Sciatic nerve (tissue), 2 donors: ENCODE measurements at places on chromosomes 16 and 17.
A peak's percentile ranks its signal among the peaks of the same experiment; 100 is the strongest.

GRCh38 chr16:66115373-66115772, 251.1 kb upstream of the CDH5 start:
- no peak for DNase-seq

- no peak for DNase-seq
These were observed 8.3 kb downstream of the MT1X start for GRCh38 chr16:56690420-56691122.

DNA sequence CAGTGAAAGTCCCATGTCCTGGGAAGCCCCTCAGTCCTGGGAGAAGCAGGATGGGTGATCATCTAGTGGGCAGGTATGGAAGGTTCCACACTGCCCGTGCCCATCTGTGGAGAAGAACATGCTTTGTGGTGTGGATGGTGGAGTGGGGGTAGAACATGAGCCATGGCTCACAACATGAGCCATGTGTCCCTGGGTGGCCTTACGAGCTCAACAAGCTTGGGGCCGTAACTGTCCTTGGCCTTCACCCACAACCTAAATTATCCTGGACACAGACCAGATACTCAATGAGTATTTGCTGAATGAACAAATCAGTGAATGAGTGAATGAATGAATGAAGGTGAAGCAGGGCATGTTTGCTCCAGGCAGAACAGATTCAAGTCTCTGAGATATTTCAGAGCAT, 13.5 kb downstream of the SOX8 start:
- no peak for DNase-seq

- no peak for DNase-seq
These were observed 51.7 kb downstream of the GAN start for GRCh38 chr16:81366316-81366932.

DNA sequence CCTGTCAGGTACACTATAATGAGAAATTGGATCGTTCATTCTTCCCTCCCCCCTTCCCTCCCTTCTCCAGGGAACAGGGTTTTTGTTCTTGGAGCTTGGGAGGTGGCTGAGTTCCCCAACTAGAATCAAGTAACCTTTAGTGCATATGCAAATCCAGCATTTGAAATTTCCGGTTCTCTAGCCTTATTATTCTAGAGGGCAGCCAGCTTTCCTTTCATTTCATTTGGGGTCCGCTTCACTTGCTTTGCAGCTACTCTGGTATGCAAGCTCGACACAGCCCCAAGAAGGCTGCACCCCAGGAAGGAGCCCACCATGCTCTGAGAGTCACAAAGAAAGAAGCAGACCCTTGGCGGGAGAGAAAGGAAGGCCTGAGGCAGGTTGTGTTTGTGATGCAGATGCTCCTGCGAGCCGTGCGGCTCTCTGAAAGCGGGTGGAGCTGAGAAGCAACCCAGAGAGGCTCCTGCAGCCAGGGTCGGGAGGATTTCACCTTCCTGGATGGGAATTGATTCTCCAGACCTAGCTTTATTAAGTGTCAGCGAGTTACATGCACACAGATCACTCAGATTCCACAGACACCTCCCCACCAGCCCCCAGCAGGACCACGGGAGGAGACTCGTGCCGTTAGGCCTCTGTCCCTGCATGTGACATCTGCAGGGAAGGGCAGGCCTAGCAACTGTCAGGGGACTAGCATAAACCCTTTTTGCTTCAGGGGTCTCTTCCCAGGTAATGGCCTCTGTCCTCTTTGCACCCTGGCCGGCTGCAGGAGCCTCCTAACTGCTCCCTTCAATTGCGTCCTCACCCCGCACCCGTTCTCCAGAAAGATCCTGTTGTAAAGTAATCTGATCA, 34.5 kb downstream of the PMM2 start:
- no peak for DNase-seq

DNA sequence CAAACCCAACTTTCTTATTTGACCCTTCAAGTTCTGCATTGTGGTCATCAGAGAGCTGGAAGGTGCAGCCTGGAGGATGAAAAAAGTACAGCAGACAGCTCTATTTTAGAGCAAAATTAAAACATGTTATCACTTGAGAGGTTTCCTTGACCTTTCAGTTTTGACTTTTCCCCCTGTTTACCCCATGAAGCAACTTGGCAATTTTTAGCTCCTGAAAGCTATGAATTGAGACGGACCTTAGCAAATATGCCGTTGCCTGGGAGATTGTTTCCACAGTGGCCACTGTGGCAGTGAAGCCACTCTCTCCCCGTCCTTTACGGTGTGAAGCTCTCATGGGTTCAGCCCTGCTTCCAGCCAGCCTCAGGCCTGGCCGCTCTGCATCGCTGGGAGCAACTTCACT, 398.6 kb downstream of the CPPED1 start:
- DNase-seq, result no peak

DNA sequence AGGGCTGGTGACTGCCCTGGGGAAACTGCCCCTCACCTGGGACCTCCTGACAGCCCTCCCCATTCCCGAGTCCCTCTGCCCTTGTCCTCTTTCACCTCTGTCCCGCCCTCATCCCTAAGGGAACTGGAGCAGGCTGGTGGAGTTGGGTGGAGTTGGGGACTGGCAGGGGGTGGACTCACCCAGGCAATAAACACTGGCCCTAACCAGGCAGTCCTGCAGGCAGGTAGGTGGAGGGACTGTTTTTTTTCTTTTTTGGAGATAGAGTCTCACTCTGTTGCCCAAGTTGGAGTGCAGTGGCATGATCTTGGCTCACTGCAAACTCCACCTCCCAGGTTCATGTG, 11.7 kb downstream of the GCGR start:
- DNase-seq, result no peak

DNA sequence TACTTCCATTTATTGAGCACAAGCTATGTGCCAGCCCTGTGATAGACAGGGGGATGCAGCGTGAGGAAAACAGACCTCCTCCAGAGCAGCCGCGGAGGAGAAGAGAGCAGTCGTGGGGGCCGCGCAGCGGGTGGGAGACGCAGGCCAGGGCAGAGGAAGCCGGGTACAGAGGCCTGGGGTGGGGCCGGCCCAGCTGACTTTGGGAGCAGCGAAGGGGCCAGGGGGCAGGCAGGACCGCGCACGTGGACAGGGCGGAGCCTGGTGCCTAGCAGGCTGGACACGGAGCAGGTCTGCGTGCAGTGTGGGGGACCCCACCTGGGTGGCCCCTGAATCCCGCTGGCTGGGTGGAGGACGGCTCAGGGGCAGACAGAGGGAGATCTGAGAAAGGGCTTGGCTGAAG, 46.2 kb downstream of the ZFPM1 start:
- DNase-seq, result no peak

- peak; percentile 51 for DNase-seq
These were observed 52.5 kb downstream of the ZNF778 start for GRCh38 chr16:89269805-89270665.

DNA sequence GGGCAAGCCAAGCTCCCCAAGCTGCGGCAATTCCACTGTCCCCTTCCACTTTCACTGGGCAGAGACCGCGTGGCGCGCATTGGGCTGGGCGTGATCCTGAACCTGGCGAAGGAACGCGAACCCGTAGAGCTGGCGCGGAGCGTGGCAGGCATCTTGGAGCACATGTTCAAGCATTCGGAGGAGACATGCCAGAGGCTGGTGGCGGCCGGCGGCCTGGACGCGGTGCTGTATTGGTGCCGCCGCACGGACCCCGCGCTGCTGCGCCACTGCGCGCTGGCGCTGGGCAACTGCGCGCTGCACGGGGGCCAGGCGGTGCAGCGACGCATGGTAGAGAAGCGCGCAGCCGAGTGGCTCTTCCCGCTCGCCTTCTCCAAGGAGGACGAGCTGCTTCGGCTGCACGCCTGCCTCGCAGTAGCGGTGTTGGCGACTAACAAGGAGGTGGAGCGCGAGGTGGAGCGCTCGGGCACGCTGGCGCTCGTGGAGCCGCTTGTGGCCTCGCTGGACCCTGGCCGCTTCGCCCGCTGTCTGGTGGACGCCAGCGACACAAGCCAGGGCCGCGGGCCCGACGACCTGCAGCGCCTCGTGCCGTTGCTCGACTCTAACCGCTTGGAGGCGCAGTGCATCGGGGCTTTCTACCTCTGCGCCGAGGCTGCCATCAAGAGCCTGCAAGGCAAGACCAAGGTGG, 9.8 kb downstream of the SARM1 start:
- DNase-seq, result no peak

GRCh38 chr17:79802736-79803420, 6.0 kb upstream of the CBX8 start:
- DNase-seq, result no peak

DNA sequence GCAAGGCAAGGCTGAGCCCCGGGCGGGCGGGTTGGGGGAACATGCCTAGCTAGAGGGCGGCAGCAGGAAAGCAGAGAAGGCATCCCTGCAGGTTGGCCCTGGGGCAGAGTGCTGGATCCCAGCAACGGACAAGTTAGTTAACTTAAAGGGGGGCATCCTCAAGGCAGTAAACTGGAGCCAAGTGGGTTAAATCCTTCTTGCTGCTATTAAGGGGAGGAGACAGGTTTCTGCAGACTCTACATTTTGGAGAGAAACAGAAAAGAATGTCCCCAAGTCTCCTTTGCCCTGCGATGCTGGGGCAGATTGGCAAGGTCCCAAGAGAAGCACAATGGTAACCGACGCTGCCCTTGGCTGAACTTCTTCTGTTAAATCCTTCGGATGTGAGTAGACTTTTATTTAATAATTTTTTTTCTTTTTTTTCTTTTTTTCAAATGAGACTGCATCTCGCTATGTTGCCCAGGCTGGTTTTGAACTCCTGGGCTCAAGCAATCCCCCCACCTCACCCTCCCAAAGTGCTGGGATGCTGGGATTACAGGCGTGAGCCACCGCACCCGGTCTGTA, 14.0 kb downstream of the ATP5PD start:
- DNase-seq, result peak; percentile 67

- no peak for DNase-seq
These were observed 3.8 kb upstream of the NPB start for GRCh38 chr17:81898029-81898866.

DNA sequence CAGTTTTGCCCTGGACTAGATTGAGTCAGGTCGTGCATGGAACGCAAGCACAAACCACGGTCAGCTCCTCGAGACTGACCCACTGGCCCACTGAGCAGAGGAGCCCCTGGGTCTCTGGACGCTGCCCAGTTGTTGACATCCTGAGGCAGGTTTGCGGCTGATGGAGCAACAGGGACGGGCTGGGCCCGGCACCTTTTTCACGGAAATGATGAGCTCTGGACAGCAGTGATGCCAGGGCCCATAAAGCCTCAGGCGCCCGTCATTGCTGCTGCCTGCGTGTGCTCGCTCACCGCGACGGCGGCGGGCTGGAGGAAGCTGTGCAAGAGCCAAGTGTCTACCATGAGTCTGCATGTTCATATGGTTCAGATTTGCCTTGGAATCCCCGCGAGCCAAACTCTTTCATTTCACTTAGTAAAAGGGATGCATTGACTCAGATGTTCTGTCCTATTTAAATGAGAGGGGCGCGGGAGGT, 30.8 kb upstream of the CRISPLD2 start:
- DNase-seq, result no peak

GRCh38 chr17:82108496-82108945, 10.5 kb upstream of the FASN start:
- DNase-seq, result peak; percentile 53

GRCh38 chr17:65005858-65006257, 50.7 kb downstream of the GNA13 start:
- no peak for DNase-seq
